ENCODE measurements at places on chromosomes 16 and 17.

GRCh38 chr16:87017371-87018012, 299.7 kb downstream of the C16orf95 start:
- no peak for DNase-seq

DNA sequence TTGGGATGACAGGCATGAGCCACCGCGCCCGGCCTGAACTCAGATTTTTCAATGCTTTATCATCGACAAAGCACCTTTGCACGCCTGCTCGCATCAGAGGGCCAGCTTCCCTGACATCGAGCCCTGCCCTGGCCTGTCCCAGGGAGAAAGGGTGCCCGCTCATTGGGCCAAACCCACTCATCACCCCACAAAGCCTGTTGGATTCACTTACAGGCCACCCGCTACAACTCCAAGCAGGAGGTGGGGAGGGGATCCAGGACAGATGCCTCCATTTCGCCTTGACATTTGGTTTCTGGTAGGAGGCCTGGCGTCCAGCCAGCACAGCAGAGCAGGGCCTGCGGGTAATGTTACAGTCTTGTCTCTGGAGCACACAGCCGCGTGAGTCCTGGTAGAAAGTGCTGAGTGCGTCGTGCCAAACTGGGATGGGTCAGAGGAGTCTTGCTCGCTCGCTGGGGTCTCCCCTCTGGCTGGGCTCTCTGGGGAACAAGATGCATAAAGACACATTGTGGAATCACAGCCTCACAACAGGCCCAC, 19.8 kb downstream of the SMTNL2 start:
- no peak for DNase-seq

DNA sequence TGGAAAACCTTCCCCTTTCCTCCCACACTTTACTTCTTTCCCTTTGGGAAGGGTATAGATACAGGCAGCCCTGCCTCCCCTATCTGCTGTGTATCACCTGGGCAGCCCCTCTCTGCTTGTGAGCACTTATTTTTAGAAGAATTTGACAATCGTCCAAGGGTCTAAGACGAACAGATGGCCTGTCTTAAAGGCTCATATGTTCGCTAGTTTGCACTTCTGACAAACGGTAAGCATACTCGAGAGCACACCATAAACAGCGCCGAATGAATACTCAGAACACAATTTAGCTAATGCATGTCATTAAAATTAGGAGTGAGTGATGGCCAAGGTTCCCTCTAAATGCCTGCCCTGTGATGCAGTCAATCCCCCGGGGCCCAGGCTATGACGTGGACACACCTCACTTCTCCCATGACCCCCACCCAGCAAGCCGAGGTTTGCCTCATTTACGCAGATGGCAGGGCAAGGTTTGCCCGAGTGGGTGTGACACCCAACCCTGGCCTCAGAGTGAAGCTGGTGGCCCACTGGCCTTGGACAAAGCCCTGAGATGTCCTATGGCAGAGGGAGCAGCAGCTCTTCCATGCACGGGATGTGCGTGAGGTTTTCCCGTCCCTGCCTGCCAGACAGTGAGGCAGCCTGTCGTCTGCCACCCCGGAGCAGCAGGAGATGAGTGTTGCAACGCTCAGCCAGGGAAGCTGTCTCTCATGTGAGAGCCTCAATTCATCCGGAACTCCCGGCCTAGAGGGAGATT, 125.2 kb downstream of the C16orf78 start:
- DNase-seq = no peak

- no peak for DNase-seq
These were observed 67.7 kb downstream of the ZDHHC7 start for GRCh38 chr16:84943620-84944019.

GRCh38 chr16:86590501-86591144, 12.3 kb downstream of the FOXL1 start:
- no peak for DNase-seq

DNA sequence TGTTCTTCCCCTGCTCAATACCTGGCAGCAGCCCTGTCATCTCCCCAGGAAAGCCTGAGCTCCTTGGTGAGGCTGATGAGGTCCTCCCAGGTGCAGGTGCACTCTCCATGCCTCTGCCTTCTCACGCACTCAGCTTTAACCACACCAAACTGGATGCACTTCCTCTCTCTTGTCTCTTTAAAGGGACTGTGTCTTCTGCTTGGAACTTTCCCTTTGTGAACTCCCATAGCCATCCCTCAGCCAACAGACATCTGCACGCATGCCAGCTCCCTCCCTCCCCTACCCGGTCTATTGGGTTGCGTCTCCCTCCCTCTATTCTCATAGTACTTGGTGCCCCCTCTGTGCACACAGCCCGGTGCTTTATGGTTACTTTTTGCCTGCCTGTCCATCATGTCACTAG, 231.2 kb downstream of the MSI2 start:
- peak; percentile 24 for DNase-seq

DNA sequence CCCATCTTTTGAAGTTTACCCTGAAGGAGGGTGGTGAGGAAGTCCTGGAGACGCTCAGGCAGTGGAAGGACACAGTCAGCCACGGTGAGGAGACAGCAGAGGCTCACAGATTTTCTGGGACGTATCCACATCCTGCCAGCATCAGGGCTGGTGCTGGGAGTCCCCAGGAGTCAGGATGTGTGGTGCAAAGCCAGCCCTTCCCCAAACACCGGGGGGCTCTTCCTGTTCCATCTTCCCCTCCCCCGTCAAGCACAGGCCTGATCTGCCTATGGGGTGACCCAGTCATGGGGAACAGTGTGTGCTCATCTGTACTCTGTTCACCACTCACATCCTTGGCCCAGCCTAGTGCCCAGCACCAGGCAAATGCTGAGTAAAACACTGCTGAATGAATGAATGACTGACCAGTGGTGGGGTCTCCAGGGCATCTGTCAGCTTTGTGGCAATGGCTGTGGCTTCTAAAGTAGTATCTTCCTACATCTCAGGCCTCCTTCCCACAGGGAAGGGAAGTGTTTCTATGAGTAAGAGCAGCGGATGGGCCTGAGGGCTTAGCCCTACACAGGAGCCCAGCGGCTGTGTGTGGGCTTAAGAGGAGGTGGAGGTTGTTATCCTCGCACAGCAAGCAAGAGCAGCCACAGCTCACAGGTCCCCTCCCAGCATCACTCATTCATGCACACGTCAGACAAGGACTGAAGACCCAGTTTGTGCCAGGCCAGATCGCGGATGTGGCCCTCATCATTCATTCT, 23.3 kb downstream of the NOS2 start:
- DNase-seq = no peak

DNA sequence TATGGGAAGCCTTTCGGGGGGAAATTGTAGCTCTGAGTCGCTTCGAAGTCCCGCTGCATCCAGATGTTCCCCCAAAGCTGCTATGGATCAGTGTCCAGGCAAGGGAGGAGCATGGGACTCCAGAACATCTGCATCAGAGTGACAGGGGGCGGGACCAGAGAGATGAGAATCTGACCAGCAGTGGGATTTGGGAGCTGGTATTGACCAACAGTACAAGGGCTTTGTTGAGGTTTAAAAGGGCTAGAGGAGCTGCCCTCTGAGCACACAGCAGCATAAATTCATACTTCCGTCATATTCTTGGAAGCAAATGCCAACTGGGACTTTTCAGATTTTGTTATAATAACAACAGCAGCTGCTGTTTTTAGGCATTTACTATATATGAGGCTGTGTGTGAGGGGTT, 10.6 kb downstream of the RBFOX1 start:
- DNase-seq = no peak

DNA sequence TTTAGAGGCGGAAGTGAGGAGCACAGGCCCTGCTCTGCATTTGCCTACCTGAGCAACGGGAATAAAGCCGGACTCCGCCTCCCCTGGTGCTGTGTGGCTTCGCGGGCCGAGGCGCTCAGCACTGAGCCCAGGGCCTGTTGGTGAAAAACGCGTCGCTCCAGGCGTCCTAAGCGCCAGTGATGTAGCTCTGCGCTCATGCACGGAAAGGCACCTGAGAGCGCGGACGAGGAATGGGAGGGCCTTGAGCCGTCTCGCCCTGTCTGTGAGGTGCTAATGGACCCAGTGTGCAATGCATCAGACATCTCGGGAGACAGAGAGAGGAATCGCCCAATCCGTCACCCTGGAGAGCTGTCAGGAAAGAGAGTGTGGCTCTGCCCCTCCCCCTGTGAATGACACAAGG, 17.2 kb upstream of the ATP2A3 start:
- no peak for DNase-seq

GRCh38 chr17:51044976-51045375, 75.7 kb downstream of the SPAG9 start:
- no peak for DNase-seq

DNA sequence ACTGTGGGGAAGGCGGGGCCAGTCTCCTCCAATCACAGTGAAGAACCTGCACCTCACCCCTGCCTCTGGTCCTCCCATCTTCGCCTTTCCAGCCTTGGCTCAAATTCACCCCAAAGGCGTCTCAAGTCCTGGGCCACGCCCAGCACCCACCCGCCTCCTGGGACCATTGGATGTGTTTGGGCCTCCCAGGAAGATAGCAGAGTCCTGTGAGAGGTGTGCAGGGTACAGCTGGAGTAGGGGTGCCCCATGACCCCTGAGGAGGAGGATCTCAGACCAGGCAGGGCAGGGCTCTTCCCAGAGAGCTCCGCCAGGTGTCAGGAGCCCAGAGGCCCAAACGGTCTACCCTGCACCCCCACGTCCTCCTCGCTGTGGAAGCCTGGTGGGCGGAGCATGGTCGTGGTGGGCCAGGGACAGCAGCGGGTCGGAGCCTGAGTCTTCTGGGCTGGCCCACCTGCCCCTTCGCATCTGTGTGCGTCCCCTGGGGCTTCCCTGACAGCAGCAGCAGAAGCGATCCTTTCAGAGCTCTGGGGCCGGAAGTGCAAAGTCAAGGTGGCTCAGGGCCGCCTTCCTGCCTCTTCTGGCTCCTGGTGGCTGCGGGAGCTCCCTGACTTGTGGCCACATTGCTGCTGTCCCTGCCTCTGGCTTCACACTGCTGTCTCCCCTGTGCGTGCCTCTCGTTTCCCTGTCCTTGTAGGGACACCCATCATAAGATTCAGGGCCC, 34.9 kb upstream of the ZNF469 start:
- no peak for DNase-seq

GRCh38 chr17:43350888-43351361, 47.9 kb upstream of the ARL4D start:
- no peak for DNase-seq

DNA sequence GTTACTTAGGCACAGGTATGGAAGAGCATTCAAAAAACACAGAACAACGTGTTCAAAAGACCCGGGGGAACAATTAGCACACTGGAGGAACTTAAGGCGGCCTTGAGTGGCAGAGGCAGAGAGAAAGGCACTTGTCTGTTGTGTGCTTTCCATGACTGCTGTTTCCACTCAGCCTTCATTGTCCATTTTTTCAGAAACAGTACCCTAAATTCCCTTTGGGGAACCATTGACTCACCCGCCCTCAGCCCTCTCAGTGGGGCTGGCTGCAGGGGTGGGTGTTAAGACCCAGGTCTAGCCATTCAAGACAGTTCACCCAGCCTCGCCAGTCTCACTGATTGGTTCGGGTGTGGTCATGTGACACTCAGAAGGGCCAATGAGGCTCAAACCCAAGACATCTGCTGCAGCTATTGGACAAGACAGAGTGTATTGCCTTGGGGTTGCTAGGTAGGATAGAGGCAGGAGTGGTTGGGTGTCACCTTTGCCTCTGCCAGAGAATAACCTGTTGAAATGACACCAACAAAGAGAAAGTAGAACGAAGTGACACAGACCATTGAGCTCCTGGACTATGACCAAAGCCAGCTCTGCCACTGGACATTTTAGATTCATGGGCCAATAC, 19.6 kb upstream of the CEP20 start:
- DNase-seq = peak; percentile 82

DNA sequence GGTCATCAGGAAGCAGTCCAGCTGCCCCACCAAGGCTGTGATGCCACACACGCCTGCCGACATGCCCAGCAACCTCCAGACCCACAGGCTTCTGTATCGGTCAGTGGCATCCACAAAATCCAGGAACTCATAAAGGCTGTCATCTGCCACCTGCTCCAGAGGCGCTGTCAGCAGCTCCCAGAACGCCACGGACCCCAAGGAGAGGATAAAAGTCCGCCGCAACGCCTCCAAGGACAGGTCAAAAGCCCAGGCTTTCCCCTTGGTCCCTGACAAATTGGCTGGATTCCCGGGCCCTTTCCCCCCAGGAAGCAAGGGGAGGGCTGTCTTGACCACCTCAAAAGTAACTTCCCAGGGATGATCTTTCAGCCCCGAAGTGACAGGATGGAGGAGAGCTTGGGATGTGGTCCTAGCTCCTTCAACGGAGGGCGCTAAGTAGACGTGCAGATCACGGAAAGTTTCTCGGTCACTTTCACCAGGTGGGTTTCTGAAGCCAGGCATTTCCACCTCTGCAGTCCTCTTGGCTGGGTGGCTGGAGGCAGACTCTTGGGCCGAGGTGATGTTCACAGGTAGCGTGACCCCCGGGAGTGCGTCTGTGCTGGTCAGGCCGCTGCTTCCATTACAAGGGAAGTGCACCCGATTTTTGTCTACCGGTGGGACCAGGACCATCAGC, 854 bp downstream of the MFSD6L start:
- no peak for DNase-seq

DNA sequence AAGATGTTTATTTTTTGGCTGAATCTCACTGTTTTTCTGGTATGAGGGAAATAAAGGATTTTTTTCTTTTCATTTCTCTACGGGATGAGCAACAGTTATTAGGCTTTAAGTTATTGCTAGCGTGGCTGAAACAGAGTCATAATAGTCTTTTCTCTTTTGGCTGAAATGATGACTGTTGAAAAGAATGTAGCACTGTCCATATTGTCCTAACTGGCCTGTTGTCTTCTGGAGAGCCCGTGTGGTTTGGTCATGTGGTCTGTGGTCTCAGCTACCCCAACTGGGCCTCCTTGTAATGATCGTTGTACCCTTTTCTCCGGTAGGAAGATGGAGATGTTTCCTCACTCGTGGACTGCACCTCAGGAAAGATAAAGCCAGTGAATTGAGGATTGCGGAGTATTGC, 36.6 kb downstream of the EPN2 start:
- DNase-seq = no peak

GRCh38 chr17:20922128-20922670, 120.6 kb downstream of the USP22 start:
- DNase-seq = no peak

DNA sequence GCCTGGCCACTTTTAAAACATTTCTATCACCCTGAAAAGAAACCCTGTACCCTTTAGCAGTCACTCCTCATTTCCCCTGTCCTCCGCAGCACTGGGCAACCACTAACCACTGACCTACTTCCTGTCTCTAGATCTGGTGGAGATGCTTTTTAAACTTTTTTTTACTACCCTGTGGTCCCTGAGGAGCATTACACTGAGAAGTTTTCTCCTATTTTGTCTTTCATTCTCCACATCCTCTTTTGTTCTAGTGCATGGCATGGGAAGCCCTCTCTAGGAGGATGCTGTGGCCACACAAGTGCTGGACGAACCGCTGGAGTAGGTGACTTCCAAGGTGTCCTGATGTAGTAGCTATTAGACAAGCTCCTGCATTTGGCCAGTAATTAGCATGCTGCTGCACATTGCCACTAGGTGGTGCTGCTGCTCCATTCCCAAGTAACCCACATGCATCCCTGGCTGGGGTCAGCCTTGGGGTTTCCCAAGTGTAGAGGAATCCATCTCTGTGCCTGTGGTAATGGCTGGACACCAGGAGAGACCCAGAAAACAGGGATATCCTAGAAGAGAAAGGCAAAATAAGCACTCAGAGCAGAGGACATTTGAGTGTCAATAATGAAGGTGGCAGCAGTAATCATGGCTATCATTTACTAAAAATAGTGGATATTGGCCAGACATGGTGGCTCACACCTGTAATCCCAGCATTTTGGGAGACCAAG, 143.8 kb upstream of the CRHR1 start:
- DNase-seq = no peak
